ENCODE measurements at places on chromosomes 2 and 18. TPM values are rescaled to one million over a fixed set of nuclear protein-coding genes. Genes with fewer than 3 reads are reported as not detected.

- peak; percentile 57 for DNase-seq
- peaks cover 41% of the 10 kb centered on the region for H3K4me1 ChIP-seq
- no peak overlapping the region for H3K27ac ChIP-seq
- H3K4me3 ChIP-seq: no peak overlapping the region
Observed at GRCh38 chr2:98480598-98480997, 35.9 kb downstream of the INPP4A start.

DNA sequence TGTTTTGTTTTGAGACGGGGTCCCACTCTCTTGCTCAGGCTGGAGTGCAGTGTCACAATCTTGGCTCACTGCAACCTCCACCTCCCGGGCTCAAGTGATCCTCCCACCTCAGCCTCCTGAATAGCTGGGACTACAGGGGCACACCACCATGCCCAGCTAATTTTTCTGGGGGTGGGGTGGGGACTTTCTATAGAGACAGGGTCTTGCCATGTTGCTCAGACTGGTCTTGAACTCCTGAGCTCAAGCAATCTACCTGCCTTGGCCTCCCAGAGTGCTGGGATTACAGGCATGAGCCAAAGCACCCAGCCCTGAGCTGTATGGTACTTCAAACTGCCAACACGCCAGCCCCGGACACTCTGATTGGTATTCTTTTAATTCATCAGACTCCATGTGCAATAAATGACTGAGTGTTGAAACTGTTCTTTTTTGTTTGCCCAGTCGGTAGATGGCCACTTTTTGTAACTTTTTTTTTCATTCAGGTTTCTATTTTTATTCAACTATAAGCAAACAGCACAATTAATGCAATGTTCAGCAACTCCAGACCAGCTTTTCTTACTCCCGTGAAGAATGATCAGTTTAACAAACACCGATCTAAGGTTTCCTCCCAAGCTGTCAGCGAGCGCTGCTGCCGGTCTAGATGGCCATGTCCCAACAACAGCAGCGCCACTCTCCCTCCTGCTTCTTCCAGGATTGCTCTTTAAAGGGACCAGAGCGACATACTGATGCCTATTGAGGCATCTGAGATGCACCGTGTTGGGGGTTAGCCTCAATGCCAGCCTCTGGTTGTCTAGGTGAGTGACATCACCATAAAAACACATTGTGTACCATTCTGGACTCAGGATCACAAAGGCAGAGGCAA lies 12.5 kb upstream of the TGOLN2 start:
- no peaks in the 10 kb centered on the region for H3K27me3 ChIP-seq
- peaks cover 36% of the 10 kb centered on the region for H3K36me3 ChIP-seq
- DNase-seq: no peak

DNA sequence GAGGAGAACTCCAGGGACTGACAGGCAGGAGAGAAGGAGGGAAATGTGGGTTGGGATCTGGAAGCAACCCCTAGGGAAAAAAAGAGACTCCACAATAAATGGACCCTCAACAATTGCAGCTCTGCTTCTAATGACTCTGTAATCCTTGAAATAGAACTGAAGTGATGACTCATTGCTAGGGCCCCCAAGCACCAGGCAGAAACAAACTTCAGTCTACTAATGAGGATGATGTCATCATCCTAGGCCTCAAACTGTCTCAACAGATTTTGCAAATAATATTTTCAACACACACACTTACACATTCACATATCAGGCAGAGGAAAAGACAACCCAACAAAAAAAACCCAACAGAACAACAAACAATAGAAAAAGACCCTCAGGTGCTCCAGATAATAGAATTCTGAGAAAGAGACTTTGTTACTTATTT lies 143.3 kb downstream of the HDAC4 start:
- no peak for DNase-seq
- peaks cover 10% of the 10 kb centered on the region for H3K27me3 ChIP-seq
- H3K4me3 ChIP-seq: no peak overlapping the region
- peak overlapping the region; percentile 81 for H3K27ac ChIP-seq
- peaks cover 87% of the 10 kb centered on the region for H3K4me1 ChIP-seq

- no peak overlapping the region for H3K27ac ChIP-seq
- H3K36me3 ChIP-seq: no peaks in the 10 kb centered on the region
- no peaks in the 10 kb centered on the region for H3K27me3 ChIP-seq
- H3K4me1 ChIP-seq: no peaks in the 10 kb centered on the region
- no peak for DNase-seq
- no peak overlapping the region for H3K4me3 ChIP-seq
Observed at GRCh38 chr2:178315488-178315948, 121.2 kb downstream of the OSBPL6 start.

- no peaks in the 10 kb centered on the region for H3K4me1 ChIP-seq
- no peak for DNase-seq
- H3K4me3 ChIP-seq: no peak overlapping the region
- no peaks in the 10 kb centered on the region for H3K36me3 ChIP-seq
- no peak overlapping the region for H3K27ac ChIP-seq
- H3K27me3 ChIP-seq: no peaks in the 10 kb centered on the region
Observed at GRCh38 chr18:56469582-56469981, 168.8 kb downstream of the TXNL1 start.

DNA sequence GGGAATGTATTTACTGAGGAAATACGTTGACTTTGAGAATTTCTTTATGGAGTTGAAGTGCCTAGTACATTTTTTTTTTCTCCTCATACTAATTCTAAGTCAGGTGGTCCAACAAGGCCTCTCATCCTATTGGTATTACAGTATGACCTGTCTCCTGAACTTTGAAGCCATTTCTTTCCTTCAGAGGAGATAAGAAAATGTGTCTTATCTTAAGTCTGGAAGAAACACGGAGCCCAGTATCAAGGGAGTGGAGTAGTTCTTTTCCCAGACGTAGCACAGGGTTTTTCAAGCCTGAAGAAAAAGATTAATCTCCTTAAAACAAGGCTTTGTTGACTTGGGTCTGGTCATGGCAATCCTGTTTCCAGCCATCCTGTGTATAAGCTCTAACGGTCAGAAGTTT lies 11.6 kb upstream of the CPS1 start:
- no peaks in the 10 kb centered on the region for H3K36me3 ChIP-seq
- H3K27ac ChIP-seq: no peak overlapping the region
- no peaks in the 10 kb centered on the region for H3K27me3 ChIP-seq
- H3K4me3 ChIP-seq: no peak overlapping the region
- no peak for DNase-seq

DNA sequence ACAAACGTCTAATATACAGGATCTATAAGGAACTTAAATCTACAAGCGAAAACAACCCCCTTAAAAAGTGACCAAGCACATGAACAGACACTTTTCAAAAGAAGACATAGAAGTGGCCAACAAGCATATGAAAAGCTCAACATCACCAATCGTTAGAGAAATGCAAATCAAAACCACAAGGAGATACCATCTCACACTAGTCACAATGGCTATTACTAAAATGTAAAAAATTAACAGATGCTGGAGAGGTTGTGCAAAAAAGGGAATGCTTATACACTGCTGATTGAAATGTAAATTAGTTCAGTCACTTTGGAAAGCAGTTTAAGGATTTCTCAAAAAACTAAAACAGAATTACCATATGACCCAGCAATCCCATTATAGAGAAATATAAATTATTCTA lies 1148.5 kb upstream of the FAM98A start:
- no peak for DNase-seq
- H3K27me3 ChIP-seq: no peaks in the 10 kb centered on the region
- H3K36me3 ChIP-seq: no peaks in the 10 kb centered on the region
- H3K27ac ChIP-seq: no peak overlapping the region
- no peaks in the 10 kb centered on the region for H3K4me1 ChIP-seq

GRCh38 chr18:29041976-29042375 lies 865.0 kb upstream of the CDH2 start:
- H3K27me3 ChIP-seq: no peaks in the 10 kb centered on the region
- H3K4me3 ChIP-seq: no peak overlapping the region
- H3K27ac ChIP-seq: no peak overlapping the region
- no peaks in the 10 kb centered on the region for H3K4me1 ChIP-seq
- H3K36me3 ChIP-seq: no peaks in the 10 kb centered on the region
- DNase-seq: no peak

DNA sequence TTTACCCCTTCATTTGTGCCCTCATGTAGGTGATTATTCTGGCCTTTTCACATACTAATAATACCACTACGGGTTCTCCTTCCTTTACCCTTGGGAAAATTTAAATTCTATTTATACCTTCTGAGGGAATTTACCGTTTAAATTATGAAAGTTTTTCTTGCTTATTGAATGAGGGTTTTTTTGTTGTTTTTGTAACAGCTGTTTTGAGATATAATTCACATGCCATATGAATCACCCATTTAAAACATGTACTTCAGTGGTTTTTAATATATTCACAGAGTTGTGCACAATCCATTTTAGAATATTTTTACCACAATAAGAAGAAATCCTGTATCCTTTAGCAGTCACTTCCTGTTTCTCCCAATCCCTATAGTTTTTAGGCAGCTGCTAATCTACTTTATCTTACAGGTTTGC lies 54.7 kb downstream of the EML4 start:
- H3K27me3 ChIP-seq: no peaks in the 10 kb centered on the region
- H3K36me3 ChIP-seq: no peaks in the 10 kb centered on the region
- DNase-seq: no peak
- no peak overlapping the region for H3K4me3 ChIP-seq

- H3K27me3 ChIP-seq: no peaks in the 10 kb centered on the region
- H3K27ac ChIP-seq: no peak overlapping the region
- H3K4me3 ChIP-seq: no peak overlapping the region
- no peaks in the 10 kb centered on the region for H3K4me1 ChIP-seq
Observed at GRCh38 chr2:239073270-239073669, 225.4 kb downstream of the TWIST2 start.

DNA sequence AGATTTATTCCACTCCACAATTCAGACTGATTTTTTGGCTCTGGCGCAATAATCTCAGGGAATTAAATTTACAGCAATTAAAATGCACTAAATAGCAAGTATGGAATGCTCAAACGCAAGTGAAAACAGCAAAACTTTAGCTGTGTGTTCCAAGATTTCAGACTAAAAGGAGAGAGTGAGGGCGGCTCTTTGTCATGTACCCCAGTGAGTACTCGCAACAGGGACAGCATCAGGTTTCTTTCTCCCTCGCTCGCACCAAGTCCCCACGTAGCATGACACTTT lies 1.1 kb downstream of the ROCK2 start:
- H3K4me1 ChIP-seq: peaks cover 64% of the 10 kb centered on the region
- no peaks in the 10 kb centered on the region for H3K27me3 ChIP-seq
- peak overlapping the region; percentile 95 for H3K27ac ChIP-seq
- H3K4me3 ChIP-seq: peak overlapping the region; percentile 81
- no peak for DNase-seq
- no peaks in the 10 kb centered on the region for H3K36me3 ChIP-seq

- peaks cover under 1% of the 10 kb centered on the region for H3K4me1 ChIP-seq
- H3K27ac ChIP-seq: no peak overlapping the region
- DNase-seq: peak; percentile 23
- no peaks in the 10 kb centered on the region for H3K36me3 ChIP-seq
- H3K4me3 ChIP-seq: no peak overlapping the region
Observed at GRCh38 chr2:28991460-28991859, 10.4 kb downstream of the TOGARAM2 start.

GRCh38 chr2:222884114-222884771 lies 23.4 kb downstream of the ACSL3 start:
- H3K4me3 ChIP-seq: no peak overlapping the region
- DNase-seq: no peak
- no peak overlapping the region for H3K27ac ChIP-seq
- H3K27me3 ChIP-seq: no peaks in the 10 kb centered on the region
- H3K4me1 ChIP-seq: peaks cover 27% of the 10 kb centered on the region

DNA sequence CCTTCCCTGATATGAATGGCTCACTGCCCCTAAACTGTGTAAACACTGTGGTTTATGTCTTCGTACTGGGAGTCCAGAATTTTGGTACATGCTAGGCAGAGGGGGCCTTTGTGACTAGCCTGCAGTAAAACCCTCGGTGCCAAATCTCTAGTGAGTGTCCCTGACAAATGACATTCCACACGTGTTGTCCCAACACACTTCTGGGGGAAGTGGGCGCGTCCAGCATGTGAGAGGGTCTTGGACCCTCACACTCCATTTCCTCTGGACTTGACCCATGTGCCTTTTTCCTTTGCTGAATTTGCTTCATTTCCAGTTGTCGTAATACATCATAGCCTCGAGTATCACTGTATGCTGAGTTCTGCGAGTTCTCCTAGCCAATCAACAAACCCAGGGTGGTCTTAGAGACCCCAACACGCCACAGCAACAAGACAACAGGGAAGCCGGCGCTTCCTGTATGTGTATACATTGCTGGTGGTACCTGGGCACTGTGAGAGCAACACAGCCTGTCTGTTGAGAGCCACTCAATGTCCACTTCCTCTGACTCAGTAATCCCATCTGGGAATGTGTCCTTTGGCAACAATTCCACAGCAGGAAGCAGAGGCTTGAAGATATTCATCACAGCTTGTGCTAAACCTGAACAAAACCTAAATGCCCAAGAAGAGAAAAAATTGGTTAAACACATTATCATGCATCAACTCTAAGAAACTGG lies 26.9 kb upstream of the SLC66A3 start:
- no peaks in the 10 kb centered on the region for H3K36me3 ChIP-seq
- no peak overlapping the region for H3K4me3 ChIP-seq
- peak overlapping the region; percentile 74 for H3K27ac ChIP-seq
- peaks cover 49% of the 10 kb centered on the region for H3K4me1 ChIP-seq
- DNase-seq: peak; percentile 73

Gene CCDC148
- 0.54 TPM for total RNA-seq

Gene SNORC
- 1.2 TPM for total RNA-seq

Gene GNLY
- total RNA-seq: 22.2 TPM

Gene SERPINB13
- total RNA-seq: not detected

Gene PDE1A
- 7.2 TPM for total RNA-seq

Data from spleen (tissue), 13 donors.